GM13977 (cell line): ENCODE measurements at places on chromosomes 1 and 21.

GRCh38 chr1:117098287-117098890, 23.2 kb downstream of the TRIM45 start:
- no peak for DNase-seq

- DNase-seq = no peak
Observed at GRCh38 chr1:10484521-10484920, 9.8 kb downstream of the PEX14 start.

DNA sequence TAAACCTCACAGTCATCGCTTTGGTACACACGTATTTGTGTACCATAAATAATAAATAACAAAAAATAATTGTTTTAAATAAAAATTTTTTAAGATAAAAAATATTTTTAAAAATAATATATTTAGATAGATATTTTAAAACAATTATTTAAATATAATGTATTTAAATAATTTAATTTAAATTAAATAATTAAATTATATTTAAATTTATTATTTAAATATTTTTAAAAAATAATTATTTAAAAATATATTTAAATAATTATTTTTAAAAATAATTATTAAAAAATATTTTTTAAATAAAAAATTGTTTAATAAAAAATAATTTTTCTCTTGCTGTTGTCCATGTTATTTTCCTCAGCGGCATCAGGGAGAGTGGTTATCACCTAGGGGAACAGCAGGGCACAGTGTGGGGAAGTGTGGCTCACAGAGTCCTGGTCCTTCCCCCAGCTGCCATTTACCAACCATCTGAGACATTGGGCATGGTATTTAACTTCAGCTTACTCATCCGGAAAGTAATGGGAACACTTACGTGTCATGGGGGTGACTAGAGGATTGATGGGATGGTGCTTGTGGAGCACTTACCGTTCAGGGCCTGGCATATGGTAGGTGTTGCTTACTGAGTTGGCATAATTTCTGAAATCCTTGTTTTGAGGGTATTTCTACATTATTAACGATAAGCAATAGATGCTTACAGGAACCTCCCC, 92.9 kb upstream of the TSPAN2 start:
- DNase-seq = no peak

DNA sequence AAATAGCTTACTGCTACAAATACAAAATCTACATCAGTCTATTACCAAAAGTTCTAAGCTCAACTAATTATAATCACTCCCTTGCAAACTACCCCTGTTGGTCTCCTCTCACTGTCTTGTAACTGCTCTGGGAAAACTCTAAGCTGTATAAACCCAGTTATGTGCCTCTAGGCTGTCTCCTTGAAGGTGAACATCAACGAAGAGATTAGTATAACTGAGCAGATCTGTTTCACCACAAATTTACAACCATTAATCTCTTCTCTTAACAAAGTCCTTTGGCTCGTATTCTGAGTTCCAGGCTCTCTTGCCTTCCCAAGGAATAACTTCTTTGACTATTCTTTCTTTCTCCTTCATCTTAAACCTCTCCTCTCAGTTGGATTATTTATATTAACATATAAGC, 84.4 kb upstream of the PRMT6 start:
- no peak for DNase-seq

DNA sequence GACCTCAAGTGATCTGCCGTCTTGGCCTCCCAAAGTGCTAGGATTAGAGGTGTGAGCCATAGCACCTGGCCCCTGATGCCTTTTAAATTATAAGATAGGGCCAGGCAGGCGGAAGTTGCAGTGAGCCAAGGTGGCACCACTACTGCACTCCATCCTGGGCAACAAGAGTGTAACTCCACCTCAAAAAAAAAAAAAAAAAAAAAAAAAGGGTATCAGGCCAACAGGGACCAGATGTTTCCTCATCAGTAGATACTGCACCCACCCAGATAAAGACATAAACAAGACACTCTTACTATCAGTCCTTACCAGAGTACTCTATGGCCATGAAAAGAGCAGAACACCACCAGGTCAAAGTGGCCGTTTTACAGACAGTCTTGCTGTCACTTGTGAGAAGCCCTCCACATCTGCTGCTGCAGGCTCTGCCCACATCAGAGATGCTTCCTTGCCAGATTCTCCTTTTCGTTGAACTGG, 3.3 kb downstream of the C21orf58 start:
- peak; percentile 15 for DNase-seq

GRCh38 chr1:22831729-22832413, 121.2 kb downstream of the EPHB2 start:
- DNase-seq = no peak

DNA sequence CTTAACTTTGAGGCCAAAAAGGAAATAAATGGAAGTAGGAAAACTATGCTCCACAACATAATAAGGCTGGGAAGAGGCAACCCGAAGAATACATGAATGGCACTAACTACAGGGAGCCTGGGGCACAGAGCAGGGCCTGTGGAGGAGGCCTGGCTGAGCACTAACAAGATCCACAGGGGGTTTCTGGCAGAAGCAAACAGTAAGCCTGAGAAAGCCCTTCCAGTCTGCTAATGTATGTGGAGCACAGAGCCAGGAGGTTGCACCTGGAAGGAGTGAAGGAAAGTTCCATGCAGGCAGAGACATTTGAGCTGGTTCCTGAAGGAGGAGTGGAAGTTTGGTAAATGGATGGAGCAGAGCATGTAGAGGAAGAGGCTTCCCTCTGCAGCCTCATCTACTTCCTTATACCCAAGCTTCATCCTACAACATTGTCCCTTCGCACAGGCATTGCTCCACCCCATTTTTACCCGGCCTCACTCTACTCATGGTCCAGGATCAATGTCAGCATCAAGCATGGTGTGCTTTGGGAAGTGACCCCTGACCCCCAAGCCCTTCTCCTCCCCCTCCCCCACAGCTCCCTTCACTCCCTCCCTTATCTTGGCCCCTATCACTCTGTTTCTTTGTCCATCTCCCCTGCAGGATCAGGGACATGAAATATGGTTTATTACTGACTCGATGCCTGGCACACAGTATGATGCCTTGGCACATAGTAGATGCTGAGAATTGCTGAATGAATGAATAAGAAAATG, 23.3 kb downstream of the SHISA4 start:
- DNase-seq = no peak

DNA sequence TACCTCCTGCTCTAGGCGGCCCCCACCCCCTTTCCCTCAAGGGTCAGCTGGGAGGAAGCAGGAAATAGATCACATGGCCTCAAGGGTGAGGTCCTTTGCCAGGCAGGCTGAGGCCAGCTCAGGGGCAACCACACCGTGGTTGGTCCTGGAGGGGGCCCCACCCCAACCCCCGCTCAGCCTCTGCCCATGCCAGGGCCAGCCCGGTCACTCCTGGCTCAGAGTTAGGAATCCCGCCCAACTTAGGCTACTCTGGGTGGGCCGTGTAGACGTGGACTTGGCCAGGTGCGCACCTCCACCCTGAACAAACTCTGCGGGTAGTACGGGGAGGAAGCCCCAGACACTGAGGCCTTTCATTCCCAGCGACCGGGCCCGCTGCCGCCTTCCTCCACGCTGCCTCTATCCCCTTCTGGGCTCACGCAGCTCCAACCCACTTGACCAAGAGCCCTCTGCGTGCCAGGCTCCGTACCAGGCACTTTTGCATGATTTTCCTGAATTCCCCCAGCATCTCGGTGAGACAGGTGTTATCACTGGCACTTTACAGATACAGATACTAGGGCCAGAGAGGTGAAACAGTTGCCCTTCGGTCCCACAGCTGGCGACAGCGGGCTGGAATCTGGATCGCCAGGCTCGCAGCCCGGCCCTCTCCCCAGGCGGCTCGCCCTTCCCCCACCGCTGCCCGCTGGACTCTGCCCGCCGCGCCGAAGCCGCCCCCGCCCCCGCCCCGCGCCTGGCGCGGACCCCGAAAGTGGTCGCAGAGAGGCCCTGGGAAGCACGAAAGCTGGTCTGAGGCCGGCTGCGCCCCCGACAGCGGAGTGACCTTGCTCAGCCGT, 769 bp downstream of the GALE start:
- DNase-seq = peak; percentile 72

DNA sequence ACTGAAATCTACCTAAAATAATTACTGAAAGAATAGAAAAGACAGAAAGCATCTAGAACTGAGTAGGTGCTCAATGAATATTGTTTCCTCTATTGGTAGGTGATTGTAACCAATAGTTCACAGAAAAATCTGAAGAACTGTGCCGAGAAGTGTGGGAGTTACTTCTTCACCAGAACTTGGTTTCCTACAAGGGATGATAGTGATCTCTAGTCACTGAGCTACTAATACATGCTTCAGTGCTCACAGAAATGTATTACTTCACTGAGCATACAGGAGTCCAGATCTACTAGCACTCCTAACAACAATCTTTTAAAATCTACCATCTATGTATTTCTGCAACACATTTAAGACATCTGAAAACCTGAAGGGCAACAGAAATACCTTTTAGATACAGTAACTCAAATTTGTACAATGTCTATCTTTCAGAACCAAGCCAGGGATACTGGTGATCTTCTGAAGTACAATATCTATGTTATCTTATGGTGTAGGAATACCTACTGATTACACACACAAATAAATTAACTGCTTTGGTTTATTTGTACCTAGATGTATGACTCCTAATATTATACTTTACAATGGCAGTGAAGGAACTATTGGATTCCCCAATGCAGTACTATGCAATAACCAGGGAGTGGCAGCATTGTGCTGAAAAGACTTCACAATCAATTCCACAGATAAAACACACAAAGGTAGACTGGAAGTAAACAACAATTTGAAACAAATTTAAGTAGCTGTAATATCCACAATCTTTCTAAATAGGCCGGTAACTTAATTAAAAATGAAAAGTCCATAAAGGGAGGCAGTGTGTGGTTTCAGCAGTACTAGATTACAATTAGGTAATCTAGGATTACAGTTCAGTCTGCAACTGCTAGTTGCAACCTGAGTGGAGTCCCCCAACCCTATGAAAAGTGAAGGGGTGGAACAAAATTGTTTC, 243.0 kb downstream of the SLC45A1 start:
- DNase-seq = peak; percentile 36

GRCh38 chr21:17050646-17051045, 462.2 kb upstream of the CXADR start:
- no peak for DNase-seq

- peak; percentile 73 for DNase-seq
Observed at GRCh38 chr21:46097336-46098293, at the start of gene COL6A2. COL6A2 (plus strand) TSS chr21:46098112.

GRCh38 chr1:32736812-32737791, 34.5 kb upstream of the SYNC start:
- DNase-seq = no peak

DNA sequence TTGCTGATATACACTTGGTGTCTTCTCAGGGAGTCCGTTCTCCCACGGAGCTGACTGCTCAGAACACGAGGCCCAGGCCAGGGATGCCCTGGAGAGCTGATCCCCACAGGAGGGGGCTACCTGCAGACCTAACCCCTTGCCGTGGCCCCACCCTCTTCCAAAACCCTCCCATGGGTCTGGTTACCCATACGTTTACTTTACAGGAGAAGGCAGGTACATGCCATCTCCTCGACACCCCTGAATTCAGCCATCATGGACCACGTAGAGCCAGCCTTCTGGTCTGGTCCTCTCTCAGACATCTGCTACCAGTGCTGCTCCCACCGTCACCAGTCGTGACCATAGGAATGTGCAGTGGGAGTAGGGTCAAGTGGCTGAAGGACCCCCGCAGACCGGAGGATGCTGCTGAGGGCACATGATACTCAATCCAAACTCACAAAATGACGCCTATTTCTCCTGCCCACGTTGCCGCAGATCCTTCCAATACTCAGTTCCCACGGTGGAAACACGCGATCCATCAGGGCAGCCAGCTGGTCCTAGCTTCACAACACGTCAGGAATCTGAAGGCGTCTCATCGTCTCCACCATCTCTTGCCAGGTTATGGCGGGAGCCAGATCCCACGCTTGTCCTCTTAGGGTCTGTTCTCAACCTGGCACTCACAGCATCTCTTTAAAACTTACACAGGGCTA, 26.7 kb downstream of the PGBD5 start:
- DNase-seq = no peak

- no peak for DNase-seq
Observed at GRCh38 chr1:8020032-8020431, 6.1 kb downstream of the ERRFI1 start.

DNA sequence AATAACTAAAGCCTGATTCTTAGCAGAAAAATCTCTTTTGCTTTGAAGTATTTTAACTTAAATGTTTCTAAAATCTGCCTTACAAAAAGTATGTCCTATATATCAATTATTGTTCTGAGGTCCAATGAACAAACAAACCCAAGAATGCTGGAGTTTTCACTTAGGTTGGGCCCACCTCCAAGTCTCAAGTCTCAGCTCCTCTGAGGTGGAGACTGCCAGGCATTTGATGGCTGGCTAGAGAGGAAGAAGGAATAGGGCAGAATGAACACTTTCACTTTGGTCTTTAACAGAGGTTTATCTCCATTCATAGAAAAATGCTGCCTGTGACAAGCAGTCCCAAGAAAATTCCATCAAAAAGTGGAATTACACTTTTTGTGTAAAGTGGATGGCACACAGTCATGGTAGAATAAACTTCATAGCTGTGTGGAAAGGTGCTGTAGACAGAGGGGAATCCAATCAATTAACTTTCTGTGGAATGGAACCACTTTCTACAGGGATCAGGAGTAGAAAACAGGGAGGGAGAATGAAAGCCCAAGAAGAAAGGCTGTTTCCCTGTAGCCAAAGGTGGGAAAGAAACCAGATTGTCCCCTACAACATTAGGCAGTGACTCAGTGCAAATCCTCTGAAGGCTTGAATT, 349.4 kb upstream of the RUNX1 start:
- no peak for DNase-seq
